ENCODE measurements at places on chromosomes 2 and 18.

GRCh38 chr18:48776156-48776555, 174.6 kb downstream of the SMAD7 start:
- DNase-seq: no peak

GRCh38 chr2:65877331-65878010, 445.1 kb upstream of the SPRED2 start:
- no peak for DNase-seq

GRCh38 chr18:23226930-23227725, 91.8 kb downstream of the CABLES1 start:
- no peak for DNase-seq

GRCh38 chr2:230666885-230667712, 45.5 kb upstream of the CAB39 start:
- DNase-seq: no peak

DNA sequence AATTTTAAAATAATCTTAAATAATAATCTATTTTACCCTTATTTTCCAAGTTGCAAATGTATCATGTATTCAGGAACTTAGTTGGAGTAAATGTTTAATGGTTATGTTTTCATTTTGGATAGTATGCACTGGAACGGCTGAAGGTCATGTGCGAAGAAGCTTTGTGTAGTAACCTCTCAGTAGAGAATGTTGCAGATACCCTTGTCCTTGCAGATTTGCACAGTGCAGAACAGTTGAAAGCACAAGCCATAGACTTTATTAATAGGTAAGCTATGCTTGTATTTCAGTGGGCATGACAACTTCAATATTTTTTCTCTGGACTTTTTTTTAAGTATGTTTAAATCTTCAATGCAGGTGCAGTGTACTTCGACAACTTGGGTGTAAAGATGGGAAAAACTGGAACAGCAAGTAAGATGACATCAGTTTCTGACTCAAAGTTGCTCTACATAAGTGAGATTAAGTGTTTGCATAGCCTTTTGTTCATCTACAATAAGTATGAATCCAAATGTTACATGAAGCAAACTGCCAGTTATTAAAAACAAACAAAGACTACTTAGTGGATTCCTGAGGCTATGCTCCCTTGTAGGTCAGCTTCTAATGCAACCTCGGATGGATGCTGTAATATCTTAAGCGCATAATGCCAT, 63.1 kb downstream of the SPOPL start:
- no peak for DNase-seq

DNA sequence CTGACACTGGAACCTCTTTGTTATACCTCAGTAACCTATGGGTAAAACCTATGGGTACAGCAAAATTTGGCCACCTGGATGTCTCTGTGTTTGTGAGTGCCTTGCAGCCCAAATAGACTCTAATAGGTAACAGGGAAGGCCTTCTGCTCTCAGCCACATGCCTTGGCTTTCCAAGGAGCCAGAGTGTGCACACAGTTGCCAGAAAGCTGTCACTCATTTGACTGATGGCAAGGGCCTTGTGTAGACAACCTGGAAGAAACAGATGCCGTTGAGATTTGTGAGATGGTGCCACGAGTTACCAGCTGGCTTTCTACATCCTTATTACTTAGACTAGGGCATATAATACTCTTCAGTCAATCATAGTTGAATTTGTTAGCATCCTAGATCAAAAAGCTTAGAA, 90.1 kb upstream of the RAB12 start:
- DNase-seq: no peak

- no peak for DNase-seq
Observed at GRCh38 chr2:39558906-39559305, 106.8 kb upstream of the TMEM178A start.

GRCh38 chr2:70566906-70567305, 13.3 kb upstream of the TGFA start:
- no peak for DNase-seq

DNA sequence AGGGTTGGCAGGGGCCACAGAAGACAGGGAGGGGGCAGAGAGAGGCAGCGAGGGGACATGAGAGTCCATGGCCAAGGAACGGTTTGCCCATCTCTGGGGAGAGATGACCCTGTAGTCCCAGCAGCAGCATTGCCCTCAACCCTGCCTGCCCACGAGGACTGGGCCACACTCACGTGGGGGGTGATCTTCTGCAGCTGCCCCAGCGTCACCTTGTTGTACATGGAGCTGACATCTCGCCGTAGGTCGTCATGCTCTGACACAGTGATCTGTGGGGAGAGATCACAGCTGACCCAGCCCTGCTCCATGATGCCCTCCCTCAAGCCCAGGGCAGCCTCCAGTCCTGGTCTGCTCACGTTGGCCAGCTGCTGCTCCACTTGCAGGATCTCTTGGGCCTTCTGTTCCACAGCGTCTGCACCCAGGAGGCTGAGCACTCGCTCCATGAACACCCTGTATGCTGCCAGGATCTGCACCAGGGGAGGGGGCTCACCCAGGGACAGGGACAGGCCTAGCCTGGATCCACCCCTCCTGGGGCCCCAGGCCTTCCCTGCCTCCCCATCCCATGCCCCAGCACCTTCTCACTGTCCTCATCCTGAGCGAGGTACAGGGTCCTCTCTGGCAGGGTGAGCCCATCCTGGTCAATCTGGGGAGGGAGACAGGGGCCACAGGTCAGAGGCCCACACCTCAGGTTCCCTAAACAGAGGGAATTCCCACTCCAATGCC, 2.8 kb downstream of the ECEL1 start:
- peak; percentile 5 for DNase-seq

- no peak for DNase-seq
Observed at GRCh38 chr2:42566837-42567321, 1.6 kb upstream of the MTA3 start.

DNA sequence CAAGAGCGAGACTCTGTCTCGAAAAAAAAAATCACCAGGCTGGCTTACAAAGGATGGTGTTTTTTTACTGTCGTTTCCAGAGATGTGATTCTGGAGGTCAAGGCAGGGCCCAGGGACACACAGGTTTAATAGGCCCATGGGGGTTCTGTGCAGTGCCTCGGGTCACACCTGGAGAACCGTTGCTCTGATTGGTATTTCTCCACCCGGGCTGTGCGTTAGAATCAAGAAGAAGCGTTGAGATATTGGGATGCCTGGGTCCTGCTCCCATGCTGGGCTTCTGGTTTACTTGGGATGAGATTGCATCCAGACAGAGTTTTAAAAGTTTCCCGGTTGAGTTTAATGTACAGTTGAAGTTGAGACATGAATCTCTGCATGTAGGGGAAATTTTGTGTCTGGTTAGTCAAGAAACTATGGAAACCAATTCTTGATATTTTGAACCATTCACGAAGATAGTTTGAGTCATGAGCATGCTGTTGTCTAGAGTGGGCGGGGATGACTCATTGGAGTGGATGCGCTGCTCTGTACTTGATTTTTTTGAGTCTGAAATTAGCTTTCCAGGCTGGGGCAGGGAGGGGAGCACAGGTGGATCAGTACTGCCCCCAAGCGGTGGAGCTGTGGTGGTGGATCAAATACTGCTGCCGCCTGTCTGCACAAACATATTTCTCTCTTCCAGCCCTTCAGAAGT, 50.1 kb downstream of the GREB1 start:
- peak; percentile 80 for DNase-seq

DNA sequence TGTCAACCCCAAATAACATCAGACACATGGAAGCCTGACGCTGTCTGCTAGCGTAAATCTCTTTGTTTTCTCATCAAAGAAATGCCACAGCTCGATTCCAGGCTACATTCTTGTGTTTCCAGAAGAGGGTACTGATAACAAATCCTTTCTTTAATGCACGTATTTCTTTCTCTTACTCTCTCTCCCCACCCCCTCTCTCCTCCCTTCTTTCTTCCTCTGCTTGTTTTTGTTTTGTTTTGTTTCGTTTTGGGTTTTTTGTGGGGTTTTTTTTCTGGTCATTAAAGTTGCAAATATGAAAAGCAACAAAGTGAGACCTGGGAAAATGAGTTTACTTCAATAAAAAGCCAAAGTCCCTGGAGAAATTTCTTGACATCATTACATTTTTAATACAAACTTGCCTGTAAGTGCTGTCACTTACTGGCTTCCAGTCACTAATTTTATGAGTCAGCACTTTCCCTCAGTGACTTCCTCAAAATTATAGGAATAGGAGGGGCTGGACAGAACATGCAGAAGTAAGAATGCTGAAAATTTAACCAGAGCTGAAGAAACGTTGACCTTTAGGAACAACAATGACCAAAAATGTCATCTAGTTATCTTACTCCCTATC, 106.7 kb upstream of the NABP1 start:
- DNase-seq: no peak

DNA sequence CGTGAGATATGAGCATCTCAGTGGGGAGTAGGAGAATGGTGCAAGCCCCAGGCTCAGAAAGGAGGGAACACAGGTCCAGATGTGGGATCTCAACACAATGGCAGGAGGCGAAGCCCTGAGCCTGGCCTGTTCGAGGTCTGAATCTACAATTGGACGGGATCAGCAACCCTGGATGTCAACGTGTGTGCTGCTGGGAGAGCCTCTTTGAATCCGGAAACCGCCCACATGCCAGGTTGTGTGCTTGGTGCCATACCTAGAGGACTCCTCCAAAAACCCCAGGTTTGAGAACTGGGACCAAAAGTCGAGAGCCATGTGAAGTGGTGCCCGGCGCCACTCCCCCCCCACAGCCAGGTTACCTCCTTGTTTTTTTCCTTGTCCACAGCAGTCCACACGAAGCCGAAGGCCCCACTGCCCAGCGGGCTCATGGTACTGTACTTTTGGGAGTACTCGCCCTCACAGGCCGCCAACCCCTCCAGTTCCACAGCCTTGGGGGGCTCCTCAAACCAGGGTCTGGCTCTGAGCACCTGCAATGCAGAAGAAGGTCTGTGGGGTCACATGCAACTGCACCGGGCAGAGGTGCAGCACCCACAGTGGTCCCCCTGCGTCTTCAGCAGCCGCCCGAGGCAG, 20.4 kb upstream of the MTERF4 start:
- no peak for DNase-seq

- no peak for DNase-seq
Observed at GRCh38 chr18:22731398-22731797, 201.7 kb upstream of the RBBP8 start.

- no peak for DNase-seq
Observed at GRCh38 chr2:241495172-241496002, 13.0 kb downstream of the STK25 start.

GRCh38 chr2:219199470-219200211, 6.9 kb upstream of the ZFAND2B start:
- no peak for DNase-seq

DNA sequence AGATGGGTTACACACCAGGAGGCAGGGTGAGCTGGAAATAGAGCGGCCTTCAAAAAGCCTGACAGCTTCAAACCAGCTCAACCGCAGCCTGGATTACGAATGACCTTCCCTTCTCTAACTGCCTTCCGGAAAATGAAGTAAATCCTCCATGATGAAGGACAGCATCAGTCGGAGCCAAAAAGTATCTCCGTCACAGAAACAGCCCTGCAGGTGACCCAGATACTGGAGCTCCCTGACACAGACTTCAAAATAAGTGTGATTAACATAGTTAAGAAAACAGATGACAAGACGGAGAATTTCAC, 10.3 kb upstream of the CIB4 start:
- no peak for DNase-seq

- peak; percentile 33 for DNase-seq
Observed at GRCh38 chr2:172429301-172429968, 2.0 kb downstream of the ITGA6 start.

DNA sequence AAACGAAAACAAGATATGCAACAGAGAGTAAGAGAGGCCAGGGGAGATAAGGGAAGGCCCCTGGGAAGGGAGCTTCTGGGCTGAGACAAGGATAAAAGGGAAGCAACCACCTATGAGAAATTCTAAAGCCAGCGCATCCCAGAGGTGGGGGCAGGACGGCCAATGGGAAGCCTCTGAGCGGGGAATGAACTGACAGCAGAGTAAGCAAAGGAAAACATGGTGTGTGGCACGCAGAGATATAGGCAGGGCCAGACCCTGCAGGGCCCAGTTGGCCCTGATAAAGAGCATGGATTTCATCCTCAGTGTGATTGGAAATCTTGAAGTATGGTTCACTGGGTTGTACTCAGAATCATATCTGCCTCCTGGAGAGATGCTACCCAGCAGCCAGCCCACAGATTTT, 78.7 kb downstream of the IRS1 start:
- DNase-seq: no peak

- DNase-seq: no peak
Observed at GRCh38 chr2:234289834-234290590, 206.9 kb downstream of the ARL4C start.

- no peak for DNase-seq
Observed at GRCh38 chr2:168607992-168608391, 151.9 kb downstream of the CERS6 start.

DNA sequence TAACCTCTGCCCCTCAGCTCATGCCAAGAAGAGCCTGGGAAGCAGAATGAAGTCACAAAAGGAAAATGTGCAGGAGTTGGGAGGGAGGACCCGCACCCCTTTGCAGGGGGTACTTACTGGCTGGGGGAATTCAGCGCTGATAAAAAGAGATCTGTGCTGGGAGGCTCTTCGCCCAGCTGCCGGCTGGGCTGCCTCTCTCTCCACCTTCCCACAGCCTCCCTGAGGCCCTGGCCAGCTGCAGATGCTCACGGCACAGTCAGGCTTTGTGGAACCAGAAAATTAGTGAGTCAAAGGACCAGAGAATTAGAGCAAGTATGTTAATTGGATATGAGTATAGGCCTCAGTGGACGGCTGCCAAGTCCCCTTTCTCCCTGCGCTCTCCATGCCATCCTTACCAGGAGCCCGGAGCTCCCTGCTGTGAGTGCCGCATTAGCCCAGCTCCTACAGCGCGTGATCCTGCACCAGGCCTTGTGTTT, 181.7 kb upstream of the SH3BP4 start:
- DNase-seq: no peak

DNA sequence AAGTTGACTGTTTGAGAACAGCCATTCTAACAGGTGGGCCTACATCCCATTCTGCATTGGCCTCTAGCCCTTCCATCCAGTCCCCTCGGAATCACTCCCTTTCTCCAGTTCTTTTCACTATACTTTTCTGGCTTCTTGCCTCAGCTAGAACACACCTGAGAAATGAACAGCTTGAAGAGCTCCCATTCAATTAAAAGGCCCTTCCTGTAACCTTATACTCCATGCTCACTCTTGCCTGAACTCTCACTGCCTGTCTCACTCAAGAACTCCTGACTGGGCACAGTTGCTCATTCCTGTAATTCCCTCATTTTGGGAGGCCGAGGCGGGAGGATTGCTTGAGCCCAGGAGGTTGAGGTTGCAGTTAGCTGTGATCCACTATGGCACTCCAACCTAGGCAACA, 23.6 kb downstream of the CHRNA1 start:
- no peak for DNase-seq

- no peak for DNase-seq
Observed at GRCh38 chr2:66442516-66443185, 7.7 kb downstream of the MEIS1 start.

DNA sequence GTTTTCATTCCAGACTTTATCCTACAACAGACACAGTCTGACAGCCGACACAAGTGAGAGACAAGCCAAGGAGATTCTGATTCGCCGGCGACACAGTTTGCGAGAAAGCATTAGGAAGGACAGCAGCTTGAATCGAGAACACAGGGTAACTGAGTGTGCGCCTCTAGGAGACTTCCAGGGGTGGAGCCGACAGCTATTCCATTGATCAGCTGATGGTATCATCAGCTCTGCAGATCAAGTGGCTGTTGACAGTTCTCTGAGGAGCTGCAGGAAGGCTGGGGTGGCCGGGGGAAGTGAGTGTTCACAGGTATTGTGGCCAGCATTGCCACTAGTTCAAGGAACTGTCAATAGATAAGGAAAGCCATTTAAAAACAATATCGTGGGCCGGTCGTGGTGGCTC, 57.3 kb upstream of the TMEM182 start:
- no peak for DNase-seq

- no peak for DNase-seq
Observed at GRCh38 chr18:27921392-27921791, 255.5 kb downstream of the CDH2 start.
